Activated CD4-positive, CD25-positive, alpha-beta regulatory T cell (primary cell): ENCODE measurements at places on chromosomes 12 and 14.
A peak's percentile ranks its signal among the peaks of the same experiment; 100 is the strongest.

- no peak for DNase-seq
Measured at GRCh38 chr14:54877015-54877702, 25.5 kb downstream of the GCH1 start.

DNA sequence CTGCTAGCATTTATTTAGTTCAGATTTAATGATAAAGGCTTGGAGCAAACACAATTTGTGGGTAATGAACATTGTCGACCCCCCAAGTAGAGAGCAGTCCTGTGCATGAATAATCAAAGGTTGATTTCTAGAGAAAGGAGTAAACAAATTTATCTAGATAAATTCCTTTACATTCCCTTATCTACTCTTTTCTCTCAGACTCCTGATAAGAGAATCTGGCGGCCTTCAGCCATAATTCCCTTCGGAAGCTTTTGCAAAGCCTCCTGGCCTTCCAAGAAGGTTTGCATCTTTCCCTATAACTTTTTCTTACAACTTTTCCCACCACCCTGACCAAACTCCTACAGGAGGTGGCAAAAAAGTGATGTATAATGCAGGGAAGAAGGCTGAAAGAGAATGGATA is 42.1 kb downstream of the TMTC3 start:
- no peak for DNase-seq

DNA sequence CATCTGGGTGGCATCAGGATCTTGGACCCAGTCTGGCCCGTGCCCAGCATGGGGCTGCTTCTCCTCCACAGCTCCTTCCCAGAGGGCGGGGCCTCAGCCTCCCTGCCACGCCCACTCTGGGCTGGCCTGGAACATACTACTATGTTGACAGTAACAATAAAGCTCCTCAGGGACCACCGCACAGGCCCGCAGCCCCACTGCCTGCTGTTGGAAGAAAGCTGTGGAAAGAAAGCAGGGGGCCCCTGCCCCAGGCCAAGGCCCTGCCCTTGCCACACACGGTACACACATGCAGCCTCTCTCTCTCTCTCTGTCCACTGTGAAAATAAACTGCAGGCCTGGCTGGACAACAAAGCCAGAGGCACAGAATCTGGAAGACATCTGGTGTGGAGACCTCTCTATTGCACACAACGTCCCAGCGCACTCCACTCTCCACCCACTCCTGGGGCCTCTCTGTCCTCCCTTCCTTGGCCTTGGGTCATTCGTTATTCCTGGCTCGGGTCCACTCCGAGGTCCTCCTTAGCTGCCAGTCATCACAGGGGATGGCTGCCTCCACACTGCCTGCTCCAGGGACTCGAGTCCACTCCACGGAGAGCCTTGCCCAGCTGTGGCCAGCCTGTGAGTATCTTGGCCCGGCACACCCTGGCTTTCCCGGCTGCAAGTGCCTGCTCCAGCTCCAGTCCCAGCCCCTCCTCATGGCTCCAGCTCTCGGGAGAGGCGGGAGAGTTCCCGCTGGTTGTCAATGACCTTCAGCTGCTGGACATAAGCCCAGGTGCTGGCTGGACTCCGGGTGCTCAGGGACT is 11.8 kb upstream of the ENDOU start:
- DNase-seq, result no peak

- DNase-seq, result no peak
Measured at GRCh38 chr14:30243207-30243606, 315.6 kb upstream of the PRKD1 start.

- no peak for DNase-seq
Measured at GRCh38 chr12:1073652-1074051, 82.6 kb downstream of the ERC1 start.

GRCh38 chr14:67722293-67722692 is 20.6 kb downstream of the RDH12 start:
- no peak for DNase-seq

DNA sequence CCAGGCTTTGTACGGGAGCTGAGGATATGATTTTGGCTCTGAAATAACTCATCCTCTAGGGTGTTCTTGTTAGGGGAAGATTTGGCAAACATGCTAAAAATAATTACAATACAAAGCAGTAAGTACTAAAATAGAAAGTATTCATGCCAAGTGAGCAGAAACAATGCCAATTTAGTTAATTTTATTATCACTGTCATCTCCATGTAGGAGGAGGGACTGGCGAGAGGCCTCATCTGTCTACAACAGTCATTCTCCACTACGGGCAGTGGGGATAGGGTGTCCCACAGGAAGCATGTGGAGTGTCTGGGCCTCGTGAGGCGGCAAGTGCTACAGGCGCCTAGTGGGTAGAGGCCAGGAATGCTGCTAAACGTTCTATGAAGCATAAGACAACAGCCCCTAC is 3.3 kb downstream of the ISM2 start:
- no peak for DNase-seq

DNA sequence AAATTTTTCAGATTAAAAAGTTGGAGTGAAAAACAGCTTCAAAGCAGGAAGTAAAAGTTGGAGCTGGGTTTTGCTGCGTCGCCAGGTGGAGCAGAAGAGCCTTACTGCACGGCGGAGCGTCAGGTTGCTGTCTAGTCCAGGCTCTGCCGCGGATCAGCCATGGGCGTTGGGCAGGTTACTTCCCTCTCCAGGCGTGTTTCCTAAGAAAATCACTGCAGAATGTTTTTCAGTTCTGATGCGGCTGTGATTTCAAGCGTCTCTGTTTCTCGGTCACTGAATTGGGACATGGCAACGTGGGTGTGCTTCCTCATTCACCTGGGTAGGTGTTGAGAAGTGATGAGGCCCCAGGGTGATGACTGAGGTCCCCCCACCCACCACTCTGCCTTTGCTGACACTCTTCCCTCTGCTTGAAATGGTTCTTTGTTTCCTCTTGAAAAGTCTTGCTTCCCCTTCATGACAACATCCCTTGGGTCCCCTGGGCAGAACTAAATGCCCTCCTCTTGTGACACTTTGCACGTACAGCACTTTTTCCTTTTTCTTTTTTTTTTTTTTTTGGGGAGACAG is 7.6 kb downstream of the EVL start:
- DNase-seq, result no peak

- DNase-seq, result no peak
Measured at GRCh38 chr12:68236421-68237059, 10.9 kb upstream of the IL26 start.

DNA sequence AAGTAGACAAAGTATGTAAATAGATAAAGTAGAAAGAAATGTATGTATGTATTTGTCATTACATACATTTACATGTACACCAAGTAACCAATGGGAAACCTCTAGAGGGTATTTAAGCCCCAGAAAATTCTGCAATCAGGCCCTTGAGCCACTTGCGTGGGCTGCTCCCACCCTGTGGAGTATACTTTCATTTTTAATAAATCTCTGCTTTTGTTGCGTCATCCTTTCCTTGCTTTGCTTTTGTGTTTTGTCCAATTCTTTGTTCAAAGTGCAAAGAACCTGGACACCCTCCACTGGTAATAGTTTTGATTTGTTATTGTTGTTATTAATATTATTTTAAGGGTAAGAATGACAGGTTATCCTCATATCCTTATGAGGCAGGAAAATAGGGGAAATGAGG is 21.8 kb downstream of the CAPS2 start:
- no peak for DNase-seq

DNA sequence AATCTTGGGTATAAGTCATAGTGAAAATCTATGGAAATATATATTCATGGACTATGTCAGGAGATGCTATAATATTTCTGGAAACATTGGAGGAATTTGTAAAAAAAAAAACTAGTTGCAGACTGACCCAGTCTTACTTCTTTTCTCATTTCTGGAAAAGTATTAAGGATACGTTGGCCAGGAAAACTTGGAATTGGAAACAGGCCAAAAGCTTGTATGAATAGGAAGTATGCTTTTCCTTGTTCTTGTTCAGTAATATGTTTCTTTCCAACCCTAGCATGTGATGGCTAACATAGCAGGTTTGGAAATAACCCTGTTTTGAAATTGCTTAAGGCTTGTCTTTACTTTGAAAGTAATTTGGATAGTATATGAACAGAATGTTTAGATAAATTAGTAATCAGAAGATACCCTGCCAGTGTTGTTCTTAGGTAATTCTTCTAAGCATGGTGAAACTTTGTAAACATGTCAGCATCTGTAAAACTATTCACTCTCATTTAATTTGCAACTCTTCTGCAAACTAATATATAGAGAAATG is 316.2 kb downstream of the NPAS3 start:
- DNase-seq, result no peak

GRCh38 chr12:117321572-117321971 is 39.9 kb downstream of the NOS1 start:
- DNase-seq, result no peak

GRCh38 chr14:60753264-60754119 is 18.9 kb downstream of the MNAT1 start:
- DNase-seq, result no peak

DNA sequence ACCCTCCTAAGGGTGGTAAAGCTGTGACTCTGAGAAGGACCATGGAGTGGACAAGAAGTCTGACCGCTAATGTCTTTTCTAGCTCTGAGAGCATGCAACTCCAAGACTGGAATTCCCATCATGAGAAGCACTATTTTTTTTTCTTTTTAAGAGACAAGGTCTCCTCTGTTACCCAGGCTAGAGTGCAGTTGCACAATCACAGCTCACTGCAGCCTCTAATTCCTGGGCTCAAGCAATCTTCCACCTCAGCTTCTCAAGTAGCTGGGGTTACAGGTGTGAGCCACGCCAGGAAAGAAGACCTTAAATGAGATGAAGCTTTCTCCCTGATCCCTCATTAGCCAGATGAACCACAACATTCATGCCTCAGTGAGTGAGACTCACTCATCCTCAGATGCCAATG is 19.2 kb downstream of the VDR start:
- no peak for DNase-seq

GRCh38 chr12:75720812-75721641 is 209.6 kb upstream of the KRR1 start:
- no peak for DNase-seq

- DNase-seq, result no peak
Measured at GRCh38 chr14:53140585-53140984, 12.5 kb downstream of the DDHD1 start.

DNA sequence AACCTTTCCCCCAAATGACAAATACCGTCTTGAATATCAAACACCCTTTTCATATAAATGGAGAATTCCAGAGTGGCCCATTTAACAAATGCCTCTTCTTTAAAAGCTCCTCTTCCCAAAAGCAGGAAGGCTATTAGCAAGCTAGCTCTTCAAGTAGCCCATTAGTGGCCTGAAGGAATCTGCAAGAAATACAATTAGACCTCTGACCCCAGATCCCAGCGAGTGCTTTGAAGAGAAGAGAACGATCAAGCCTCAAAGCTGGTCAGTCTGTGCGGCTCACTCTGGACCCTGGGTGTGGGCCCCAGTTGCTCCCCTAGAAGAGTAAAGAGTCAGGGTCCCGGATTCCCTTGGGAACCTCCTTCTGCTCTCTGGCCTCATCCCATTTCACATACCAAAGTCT is 325.6 kb downstream of the NUAK1 start:
- DNase-seq, result no peak

DNA sequence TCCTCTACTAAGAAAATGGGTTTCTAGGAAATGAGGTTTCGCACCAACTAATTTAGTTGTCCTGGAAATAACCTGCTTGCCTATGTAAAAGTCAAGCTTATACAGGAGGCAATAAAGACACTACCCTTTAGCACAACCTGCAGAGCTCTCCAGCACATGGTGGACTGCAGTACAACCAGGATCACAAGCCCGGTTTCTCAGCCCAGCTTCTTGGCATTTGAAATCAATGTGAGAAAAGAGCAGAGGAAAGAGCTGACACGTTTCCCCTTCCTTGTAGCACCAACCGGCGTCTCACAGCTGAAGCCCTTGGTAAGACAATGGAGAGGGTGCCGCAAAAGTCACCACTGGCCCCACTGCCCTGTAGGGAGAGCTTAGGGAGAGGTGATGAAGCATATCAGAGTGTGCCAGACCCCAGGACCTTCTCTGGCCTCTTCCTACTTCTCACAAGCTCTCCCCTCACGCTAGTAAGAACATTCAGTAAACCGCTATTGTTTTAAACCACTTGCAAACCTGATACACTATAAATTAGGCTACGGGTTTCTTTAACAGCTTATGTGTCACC is 8.6 kb downstream of the SPTLC2 start:
- DNase-seq, result no peak

GRCh38 chr14:65357113-65357512 is 55.4 kb upstream of the FUT8 start:
- DNase-seq, result no peak

DNA sequence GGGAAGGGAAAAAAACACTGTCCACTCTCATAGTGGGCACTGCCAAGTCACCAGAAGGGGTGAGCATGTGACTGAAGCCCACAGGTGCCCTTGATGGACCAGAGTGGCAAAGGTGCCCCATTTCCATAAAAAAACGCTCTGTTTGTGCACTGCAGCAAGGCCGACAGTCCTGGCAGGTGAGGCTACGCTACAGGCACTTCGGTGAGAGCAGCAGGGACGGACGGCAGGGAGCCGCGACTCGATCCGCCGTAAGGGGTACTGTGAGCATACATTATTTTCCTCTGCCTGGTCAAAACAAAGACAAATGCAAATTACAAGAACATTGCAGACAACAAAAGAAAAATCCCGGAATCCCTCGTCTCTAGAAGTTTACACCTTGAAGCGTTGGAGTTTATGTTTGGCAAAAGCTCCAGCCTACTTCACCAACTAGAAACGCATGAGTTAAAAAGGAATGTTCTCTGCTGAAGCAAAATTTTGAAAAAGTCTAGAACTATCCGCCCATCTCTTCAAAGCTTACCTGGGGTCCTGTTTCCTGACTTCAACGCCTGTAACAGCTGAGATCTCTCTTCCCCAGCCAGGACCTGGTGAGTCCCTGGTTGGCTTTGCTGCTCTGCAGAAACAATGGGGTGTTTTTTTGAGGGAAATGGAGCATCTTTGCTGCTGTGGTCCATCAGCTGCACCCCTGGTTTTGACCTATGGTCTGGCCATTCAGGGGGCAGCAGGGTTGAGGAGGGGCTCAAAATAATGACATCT is 52.9 kb upstream of the RFLNA start:
- DNase-seq, result no peak

- no peak for DNase-seq
Measured at GRCh38 chr12:55965240-55965639, 602 bp downstream of the PMEL start.

DNA sequence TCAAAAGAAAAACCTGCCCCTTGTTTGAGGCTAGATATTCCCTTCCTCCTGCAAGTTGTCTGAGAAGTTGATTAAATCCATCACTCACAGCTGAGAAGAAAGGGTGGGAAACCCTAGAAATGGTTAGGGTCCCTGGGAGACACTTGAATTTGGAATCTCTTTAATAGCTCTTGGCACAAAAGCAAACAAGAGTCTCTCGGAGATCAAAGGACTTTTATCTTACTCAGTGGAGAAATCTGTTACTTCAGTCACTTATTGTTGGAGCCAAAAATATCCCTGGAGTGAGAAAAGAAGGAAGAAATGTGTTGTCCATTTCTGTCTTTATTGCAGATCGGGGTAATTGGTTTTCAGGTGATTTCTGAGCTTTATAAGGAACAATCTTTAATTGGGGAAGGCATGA is 47.0 kb downstream of the TMEM132C start:
- DNase-seq, result no peak

GRCh38 chr14:50816395-50817047 is 14.4 kb downstream of the NIN start:
- no peak for DNase-seq

GRCh38 chr12:6038160-6038559 is 86.3 kb downstream of the VWF start:
- no peak for DNase-seq

GRCh38 chr14:91774140-91775096 is 42.5 kb upstream of the CATSPERB start:
- no peak for DNase-seq

- peak; percentile 44 for DNase-seq
Measured at GRCh38 chr12:54390668-54391551, 6.4 kb upstream of the ZNF385A start.
